ENCODE measurements at places on chromosomes 1 and 21.

- no peak for DNase-seq
Measured at GRCh38 chr1:44634606-44635189, 39.6 kb downstream of the TMEM53 start.

GRCh38 chr1:29227511-29227910 lies 3.2 kb downstream of the MECR start:
- DNase-seq = no peak

DNA sequence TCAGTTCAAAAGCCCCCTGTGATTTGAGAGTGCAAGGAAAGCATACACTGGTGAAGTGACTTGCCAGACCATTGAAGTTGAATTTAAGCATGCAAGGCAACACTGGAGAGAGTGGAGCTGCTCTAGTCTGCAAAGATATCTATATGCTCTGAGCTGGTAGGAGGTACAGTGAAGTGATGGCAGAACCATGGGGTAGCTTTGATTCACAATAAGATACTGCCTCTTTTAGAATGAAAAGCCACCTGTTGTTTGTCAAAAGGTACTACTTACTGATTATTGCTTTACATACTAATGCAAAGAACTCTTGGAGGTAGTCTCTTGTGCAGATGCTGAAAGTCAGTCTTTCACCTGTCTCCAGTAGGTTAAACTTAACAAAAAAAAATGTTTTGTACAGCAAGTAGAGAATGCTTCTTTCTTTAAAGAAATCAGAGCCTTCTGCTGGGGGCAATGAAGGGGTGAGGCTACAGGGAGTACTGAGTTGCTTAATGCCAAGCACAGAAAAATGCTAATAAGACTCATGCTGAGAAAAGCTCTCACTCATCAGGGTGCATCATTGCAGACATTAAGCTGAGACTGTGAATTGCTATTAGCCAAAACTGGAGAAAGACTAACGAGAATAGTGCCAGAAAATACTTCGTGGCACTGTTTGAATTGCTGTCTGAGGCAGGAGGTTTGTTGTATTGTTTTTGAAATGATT lies 1150.5 kb upstream of the TMPRSS15 start:
- DNase-seq = no peak

- DNase-seq = no peak
Measured at GRCh38 chr1:31228986-31229385, 10.7 kb downstream of the NKAIN1 start.

- DNase-seq = no peak
Measured at GRCh38 chr1:119622311-119623192, 25.5 kb downstream of the ZNF697 start.

- no peak for DNase-seq
Measured at GRCh38 chr1:72271555-72272085, 10.7 kb downstream of the NEGR1 start.

DNA sequence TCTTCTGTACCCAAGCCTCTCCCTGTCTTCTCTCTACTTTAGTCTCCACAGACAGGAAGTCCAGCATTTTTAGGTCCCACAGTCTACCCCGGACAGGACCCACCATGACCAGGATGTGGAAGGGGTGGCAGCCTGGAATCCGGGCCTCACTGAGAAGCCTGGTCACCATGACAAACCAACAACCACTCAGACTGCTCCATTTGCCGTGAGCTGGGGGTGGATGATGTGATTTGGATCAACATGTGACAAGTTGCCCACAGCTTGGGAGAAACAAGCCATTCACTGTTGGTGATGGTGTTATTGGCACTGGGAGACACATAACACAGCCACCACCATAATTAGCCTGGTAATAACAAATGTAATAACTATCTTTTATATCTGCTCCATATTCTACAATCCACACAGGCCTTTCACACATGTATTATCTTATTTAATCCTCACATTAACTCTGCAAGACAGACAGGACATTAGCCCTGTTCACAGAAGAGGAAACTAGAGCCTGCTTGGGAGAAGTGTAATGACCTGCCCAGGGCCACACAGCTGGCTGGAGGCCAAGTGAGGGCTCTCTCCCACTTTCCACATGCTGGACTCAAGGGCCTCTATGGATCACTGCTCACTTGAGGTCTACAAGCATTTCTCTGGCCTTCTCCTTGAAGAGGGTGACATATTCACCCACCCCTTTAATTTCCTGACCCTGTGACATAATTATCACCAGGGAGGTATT lies 22.9 kb downstream of the MEF2D start:
- no peak for DNase-seq

DNA sequence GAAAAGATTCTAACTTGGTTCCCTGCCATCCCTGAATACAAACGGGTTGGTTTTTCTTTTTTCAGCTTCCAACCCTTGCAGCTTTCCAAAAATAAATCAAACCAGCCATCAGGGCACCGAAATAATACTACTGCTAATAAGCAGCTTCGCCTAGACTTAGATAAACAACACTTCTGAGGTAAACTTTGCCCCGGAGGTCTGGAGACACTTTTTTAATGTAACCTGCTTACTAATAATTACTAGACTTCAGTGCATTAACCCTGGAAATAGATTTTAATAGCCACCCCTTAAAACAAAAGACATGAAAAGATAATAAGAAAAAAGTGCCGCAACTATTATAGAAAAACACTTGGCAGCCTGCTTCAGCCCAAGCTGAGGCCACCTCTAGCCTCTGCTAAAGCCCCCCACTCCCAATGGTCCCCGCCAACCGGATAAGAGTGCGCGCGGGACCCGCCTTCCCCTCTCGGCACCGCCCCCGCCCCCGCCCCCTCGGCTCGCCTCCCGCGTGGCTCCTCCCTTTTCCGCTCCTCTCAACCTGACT lies 405 bp upstream of the GADD45A start:
- DNase-seq = no peak

DNA sequence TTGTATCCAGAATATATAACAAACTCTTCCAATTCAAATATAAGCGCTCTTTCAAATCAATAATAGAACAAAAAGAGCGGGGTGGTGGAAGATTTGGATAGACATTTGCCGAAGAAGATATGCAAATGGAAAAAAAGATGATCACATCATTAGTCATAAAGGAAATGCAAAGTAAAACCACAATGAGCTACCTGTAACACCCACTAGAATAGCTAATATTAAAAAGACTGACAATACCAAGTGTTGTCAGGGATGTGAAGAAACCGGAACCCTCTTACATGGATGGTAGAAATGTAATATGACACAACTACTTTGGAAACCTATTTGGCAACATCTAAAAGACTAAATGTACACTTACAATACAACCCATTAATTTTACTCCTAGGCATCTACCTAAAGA lies 5.7 kb upstream of the TRAF5 start:
- DNase-seq = no peak

DNA sequence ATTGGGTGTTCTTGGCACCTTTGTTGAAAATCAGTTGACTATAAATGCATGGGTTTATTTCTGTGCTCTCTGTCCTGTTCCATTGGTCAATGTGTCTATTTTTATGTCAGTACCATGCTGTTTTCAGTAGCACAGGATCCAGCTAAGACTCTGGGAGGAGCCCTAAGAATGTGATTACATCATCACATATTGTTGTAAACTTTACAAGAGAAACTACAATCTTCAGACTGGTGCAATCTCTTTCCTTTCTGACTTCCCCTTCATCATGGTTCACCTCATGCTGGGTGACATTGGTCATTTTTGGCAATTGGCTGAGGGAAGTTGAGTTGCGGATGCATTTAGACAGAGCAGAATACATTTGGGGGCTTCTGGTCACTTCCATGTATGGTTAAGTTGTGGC lies 88.4 kb downstream of the C21orf91 start:
- DNase-seq = no peak

GRCh38 chr1:243846761-243847160 lies 3.3 kb downstream of the AKT3 start:
- no peak for DNase-seq

- DNase-seq = no peak
Measured at GRCh38 chr1:85936470-85936869, 220.1 kb downstream of the COL24A1 start.

GRCh38 chr1:181430015-181430885 lies 53.1 kb upstream of the CACNA1E start:
- no peak for DNase-seq

GRCh38 chr21:42495765-42496119 lies 282 bp downstream of the RSPH1 start:
- DNase-seq = no peak

DNA sequence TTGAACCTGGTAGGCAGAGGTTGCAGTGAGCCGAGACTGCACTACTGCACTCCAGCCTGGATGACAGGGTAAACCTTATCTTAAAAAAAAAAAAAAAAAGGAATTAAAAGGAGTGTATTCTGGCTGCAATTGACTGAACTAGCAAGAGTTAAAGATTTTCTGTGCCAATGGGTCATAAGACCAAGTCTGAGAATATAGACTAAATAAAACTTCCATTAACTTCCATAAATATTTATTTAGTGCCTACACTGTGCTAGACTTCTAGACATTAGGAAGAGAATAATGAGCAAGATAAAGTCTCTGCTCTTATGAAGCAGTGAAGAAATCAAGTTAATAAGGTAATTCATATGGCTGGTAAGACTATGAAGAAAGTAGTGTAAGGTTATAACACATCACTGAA lies 27.2 kb downstream of the DPH5 start:
- DNase-seq = no peak

DNA sequence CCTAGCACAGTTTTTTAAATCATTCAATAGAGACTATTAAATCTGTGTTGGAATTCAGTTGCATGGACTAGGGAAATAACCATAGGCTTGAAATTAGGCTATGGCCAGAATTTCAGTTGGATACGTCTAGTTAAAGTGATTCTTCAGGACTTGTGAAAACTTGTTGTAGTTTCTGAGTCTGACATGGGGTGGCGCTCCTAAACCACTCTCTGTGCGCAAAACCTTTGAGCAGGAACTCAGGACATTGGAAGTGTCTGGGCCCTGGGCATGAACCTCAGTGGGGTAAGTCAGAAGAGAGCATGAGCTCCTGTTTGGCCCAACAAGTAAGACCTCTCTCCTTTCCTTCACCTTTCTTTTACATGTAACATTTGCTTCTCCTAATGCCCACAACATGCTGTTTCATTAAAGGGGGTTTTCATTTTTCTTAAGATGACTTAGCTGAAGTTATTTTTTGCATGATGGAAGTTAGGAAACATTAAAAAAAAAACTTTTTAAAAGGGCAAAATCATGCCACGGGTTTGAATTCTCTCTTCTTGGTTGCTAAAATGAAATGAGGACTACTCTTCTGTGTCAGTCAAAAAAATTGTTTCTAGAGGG lies 17.1 kb upstream of the CCDC190 start:
- DNase-seq = no peak

DNA sequence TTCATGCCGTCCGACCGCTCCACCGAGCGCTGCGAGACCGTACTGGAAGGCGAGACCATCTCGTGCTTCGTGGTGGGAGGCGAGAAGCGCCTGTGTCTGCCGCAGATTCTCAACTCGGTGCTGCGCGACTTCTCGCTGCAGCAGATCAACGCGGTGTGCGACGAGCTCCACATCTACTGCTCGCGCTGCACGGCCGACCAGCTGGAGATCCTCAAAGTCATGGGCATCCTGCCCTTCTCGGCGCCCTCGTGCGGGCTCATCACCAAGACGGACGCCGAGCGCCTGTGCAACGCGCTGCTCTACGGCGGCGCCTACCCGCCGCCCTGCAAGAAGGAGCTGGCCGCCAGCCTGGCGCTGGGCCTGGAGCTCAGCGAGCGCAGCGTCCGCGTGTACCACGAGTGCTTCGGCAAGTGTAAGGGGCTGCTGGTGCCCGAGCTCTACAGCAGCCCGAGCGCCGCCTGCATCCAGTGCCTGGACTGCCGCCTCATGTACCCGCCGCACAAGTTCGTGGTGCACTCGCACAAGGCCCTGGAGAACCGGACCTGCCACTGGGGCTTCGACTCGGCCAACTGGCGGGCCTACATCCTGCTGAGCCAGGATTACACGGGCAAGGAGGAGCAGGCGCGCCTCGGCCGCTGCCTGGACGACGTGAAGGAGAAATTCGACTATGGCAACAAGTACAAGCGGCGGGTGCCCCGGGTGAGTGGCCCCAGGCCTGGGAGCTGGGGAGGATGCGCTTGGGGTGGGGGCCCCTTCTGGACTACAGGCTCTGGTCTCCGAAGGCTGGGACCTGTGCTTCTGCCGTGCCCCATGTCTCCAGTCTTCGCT lies 1.1 kb downstream of the SKI start:
- DNase-seq = no peak

GRCh38 chr1:152645146-152645545 lies 18.0 kb upstream of the LCE2D start:
- no peak for DNase-seq

DNA sequence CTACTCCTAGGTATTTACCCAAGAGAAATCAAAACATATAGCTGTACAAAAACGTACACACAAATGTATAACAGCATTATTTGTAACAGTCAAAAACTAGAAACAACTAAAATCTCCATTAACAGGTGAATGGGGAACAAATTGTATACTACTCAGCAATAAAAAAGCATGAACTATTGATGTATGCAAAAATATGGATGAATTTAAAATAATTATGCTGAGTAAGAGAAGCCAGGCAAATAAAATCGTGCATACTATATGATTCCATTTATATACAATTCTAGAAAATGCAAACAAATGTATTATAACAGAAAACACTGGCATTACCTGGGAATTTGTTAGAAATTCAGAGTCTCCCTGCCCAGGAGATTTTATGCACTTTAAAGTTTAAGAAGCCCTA lies 150.1 kb downstream of the GDAP2 start:
- no peak for DNase-seq

GRCh38 chr1:235012436-235013210 lies 116.0 kb downstream of the TOMM20 start:
- no peak for DNase-seq

- DNase-seq = no peak
Measured at GRCh38 chr1:167239257-167239656, 18.6 kb downstream of the POU2F1 start.

DNA sequence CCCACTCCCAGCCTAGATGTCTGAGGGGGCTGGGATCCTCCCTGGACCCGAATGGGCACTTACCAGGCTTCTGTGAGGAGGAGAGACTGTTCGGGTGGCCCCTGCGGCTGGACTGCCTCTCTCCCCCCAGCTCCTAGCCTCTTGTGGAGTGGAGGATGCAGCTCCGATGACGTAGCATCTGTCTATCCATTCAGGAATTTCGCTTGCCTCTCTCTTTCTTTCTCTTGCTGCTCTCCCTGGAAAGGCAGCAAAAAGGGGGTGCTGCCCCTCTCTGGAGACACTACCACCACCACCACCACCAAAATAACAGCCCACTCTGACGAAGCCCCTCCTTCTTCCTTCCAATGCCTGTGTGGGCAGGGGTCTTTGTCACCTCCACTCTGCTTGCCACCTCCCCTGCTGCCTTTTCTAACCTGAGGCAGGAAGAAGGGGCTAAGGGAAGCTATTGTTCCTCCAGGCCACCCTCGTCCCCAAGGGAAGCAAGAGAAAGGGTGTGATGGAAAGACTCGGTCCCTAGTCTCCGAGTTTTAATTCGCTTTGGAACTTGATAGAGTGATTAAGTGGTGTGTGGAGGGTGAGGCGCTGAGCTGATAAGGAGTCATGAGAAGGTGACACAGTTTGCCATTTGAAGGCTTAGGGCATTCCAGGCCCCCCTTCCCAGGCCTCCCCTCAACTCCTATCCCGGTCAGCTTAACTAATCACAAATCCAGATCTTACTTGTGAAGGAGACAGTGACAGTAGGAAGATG lies 60.5 kb downstream of the RHBG start:
- DNase-seq = no peak

GRCh38 chr1:193102662-193103061 lies 2.6 kb downstream of the GLRX2 start:
- no peak for DNase-seq
